Myocyte (in vitro differentiated cells): ENCODE measurements at places on chromosomes 12 and 14.
A peak's percentile ranks its signal among the peaks of the same experiment; 100 is the strongest.

DNA sequence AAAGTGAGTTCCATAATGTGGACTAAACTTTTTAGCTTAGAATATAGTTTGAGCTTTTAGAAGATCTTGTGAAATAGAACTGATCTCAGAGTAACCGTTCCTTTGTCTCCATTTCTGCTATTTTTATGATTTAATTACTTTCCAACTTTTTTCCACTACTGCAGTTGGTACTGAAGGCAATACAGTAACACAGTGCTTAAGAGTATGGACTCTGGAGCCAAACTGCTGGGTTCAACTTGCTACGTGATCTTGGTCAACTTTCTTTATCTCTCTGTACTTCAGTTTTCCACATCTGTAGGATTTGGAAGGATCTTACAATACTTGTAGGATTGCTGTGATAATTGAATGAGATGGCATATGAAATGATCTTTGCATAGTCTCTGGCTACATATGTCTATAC is 40.9 kb downstream of the ATXN7L3B start:
- no peak for DNase-seq

- no peak for DNase-seq
Observed at GRCh38 chr12:27631813-27632491, 64.3 kb upstream of the REP15 start.

GRCh38 chr12:58750484-58750883 is 169.8 kb downstream of the LRIG3 start:
- peak; percentile 85 for DNase-seq

DNA sequence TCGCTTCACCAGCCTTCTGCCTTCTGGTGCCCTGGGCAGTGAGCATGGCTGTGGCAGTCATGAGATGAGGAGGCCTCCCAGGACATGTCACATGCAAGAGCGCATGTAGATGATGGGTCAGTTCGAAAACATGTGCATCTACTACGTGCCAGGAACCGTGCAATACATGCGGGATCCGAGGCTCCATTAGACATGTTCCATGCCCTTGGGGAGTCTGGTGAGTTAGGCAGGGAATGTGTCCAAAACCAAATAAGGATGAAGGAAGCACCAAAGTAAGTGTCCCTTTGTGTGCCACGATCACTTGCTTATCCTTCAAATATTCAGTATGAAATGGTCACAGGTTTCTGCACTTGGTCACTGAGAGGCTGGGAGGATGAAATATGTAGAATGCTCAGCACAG is 223.3 kb downstream of the RBM19 start:
- no peak for DNase-seq

- no peak for DNase-seq
Observed at GRCh38 chr14:102645746-102646440, 53.4 kb downstream of the RCOR1 start.

- no peak for DNase-seq
Observed at GRCh38 chr12:43760396-43760795, 1.6 kb downstream of the IRAK4 start.

- DNase-seq = no peak
Observed at GRCh38 chr14:23126548-23127278, 7.7 kb upstream of the CEBPE start.

DNA sequence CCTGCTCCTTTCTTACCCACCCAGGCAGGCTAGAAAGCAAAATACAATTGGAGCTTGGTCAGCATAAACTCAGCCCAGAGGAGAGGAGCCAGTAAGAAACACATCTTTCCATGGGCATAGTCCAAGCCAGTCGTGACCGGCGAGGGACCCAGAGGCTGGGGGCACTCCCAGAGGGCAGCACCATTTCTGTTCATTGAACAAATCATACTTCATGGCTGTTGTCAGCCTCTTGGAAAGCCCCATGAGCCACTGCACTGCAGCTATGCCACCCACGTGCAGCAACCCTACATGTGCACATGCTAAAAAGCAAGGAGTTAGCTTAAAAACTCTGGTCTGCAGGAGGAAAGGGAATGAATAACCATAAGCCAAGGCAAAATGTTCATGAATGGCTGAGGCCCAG is 90.0 kb upstream of the CDKN3 start:
- no peak for DNase-seq

DNA sequence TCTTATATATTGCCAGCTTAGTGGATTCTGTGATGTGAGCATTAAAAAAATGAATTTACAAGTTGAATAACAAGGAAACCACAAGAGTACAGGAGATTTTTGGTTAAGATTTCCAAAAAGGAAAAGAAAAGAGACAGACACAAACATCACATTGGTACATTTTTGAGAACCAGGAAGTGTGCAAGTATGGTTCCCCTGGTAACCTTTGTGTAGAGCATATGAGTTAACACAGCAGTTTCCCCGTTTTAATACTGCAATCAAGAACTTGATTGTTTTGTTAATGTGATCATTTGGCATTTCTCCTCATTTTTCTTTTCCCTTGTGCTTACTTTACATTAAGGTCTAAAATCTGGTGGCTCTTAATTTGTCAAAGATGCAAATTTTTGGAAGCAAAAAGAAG is 490.4 kb upstream of the ATP2B1 start:
- peak; percentile 6 for DNase-seq

GRCh38 chr12:27005495-27005894 is 8.7 kb downstream of the TM7SF3 start:
- DNase-seq = no peak

GRCh38 chr12:116703214-116703795 is 34.6 kb downstream of the SPRING1 start:
- peak; percentile 72 for DNase-seq

GRCh38 chr14:95516554-95517181 is at the start of gene SYNE3:
Gene SYNE3, minus strand, starts transcription at chr14:95516650. Its CDS starts 40,829 bp downstream, at chr14:95475821.
- DNase-seq = peak; percentile 57
